ENCODE measurements at places on chromosomes 4 and X. TPM values are rescaled to one million over a fixed set of nuclear protein-coding genes. Genes with fewer than 3 reads are reported as not detected.

CT45A10 gene
- not detected for total RNA-seq

MAGEA8 gene
- total RNA-seq, result not detected

SPIN2B gene
- total RNA-seq, result 8.4 TPM

NFKB1 gene
- 30.4 TPM for total RNA-seq

GUF1 gene
- 15.3 TPM for total RNA-seq

FGG gene
- not detected for total RNA-seq
